ENCODE measurements at places on chromosomes 13 and 19. TPM values are rescaled to one million over a fixed set of nuclear protein-coding genes. Genes with fewer than 3 reads are reported as not detected.

The MZT1 gene
- 4.8 TPM for total RNA-seq

The ZNF221 gene
- 7.4 TPM for total RNA-seq

The PROZ gene
- not detected for total RNA-seq

The IGSF23 gene
- not detected for total RNA-seq

The SBK2 gene
- total RNA-seq = not detected

The ZNF99 gene
- not detected for total RNA-seq

The CGB5 gene
- not detected for total RNA-seq

The SHISA2 gene
- under 0.01 TPM for total RNA-seq

The CLN5 gene
- total RNA-seq = 35.1 TPM

The IGFL4 gene
- not detected for total RNA-seq
